NCI-H1930 (cell line): ENCODE measurements at places on chromosomes 7 and 10.

DNA sequence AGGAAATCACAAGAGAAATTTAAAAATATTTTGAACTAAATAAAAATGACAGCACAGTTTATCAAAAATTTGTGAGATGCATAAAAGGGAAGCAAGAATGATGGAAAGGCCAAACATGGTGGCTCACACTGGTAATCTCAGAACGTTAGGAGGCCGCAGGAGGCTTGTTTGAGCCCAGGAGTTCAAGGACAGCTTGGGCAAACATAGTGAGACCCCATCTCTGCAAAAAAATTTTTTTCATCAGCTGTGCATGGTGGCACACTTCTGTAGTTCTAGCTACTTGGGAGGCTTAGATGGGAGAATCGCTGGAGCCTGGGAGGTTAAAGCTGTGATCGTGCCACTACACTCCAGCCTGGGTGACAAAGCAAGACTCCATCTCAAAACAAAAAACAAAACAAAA is 54.5 kb upstream of the PTPRN2 start:
- no peak for DNase-seq

DNA sequence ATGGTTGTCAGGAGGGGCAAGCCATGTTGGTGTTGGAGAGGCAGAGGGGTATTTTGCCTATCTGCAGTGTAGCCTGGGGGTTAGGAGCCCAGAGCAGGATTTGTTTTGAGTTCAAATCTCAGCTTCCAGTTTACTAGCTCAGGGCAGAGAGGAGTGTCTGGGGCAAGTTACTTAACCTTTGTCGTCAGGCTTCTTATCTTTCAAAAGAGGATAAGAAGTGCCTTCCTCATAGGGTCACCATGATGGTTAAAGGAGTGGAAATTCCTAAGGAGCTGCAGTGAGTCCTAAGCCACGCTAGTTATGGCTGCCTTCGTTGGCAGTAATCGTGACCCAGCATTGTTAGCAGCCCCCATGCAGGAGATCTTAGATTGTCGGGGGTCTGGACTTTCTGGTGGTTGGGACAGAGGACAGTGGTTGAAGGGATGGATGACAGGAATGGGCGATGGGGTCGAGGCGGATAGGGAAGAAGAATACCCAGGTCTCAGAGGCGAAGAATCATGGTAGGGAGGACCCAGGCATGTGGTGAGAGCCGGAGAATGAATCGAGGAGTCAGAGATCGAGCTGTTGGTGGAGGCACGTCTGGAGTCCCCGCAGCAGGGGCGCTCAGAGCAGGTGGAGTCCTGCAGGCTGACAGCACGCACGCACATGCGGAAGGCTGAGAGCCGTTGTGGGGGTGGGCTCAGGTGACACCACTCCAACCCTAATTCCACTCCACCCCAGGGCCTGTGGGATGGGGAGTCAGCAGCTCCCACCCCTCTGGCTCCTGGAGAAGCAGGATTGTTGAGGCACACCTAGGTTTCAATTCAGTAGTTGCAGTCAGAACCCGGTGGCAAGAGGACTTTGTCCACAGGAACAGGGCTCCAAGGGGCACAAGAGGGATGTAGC is 11.6 kb downstream of the ADCK2 start:
- DNase-seq = no peak

- no peak for DNase-seq
Observed at GRCh38 chr10:59007307-59008025, 169.0 kb upstream of the PHYHIPL start.

DNA sequence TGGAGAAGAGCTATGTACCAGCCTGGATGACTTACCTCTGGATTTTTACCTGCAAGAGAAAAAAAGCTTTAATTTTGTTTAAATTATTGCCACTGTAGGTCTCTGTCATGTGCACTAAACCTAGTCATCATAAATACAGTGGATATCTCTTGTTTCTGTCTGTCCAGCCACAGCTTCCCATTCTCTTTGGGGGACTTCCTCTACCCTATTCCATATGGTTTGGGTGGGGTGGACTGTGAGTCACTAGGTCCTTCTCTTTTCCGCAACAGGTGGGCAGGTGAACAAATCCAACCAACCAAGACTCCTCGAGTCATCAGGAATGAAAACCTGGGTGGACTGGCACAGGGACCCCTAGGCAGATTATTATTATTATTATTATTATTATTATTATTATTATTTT is 87.3 kb upstream of the CYTH3 start:
- no peak for DNase-seq

DNA sequence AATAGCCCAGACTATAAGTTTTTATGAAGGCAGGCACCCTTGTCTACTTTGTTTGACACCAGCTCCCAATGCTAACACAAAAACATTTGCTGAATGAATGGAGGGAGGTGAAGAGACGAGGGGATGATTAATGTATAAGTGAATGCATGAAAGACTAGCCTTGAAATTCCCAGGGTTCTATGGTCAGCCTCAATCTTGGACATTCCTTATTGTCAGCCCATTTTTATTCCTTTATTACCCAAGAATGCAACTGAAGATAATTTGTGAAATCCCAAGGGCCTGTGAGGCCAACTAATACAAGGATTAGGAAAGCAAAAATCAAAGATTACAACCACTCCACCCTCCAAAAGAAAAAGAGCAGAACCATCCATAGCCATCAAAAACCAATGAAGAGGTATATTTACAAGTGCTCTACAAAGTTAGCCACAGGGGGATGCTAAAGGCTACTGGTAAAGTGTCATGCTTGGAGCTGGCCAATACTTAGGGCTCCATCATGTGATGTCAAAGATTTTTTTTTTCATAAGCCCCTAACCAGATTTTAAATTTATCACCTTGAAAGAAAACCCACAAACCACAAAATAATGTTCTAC is 40.0 kb upstream of the ASAH2 start:
- no peak for DNase-seq

- no peak for DNase-seq
Observed at GRCh38 chr10:1715821-1716220, 21.5 kb downstream of the ADARB2 start.

- no peak for DNase-seq
Observed at GRCh38 chr10:31962826-31963588, 34.4 kb upstream of the ARHGAP12 start.

DNA sequence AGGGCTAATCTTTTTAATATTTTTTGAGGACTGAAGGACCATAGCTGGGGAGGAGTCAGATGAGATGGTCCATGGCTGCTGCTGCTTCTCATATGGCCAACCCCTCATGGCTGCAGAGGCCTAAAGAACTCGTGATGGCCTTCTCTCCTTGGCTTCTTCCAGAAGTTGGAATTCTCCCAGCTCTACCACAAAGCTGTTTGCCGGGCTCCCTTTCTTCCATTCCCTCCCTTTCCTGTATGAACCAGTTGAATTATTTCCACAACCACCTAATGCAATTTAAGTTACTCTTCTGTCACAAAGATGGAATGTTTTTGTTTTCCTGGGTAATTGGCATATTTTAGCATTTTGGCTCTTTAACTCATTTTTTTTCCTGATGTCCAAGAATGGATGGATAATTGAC is 80.7 kb downstream of the PHTF2 start:
- no peak for DNase-seq

DNA sequence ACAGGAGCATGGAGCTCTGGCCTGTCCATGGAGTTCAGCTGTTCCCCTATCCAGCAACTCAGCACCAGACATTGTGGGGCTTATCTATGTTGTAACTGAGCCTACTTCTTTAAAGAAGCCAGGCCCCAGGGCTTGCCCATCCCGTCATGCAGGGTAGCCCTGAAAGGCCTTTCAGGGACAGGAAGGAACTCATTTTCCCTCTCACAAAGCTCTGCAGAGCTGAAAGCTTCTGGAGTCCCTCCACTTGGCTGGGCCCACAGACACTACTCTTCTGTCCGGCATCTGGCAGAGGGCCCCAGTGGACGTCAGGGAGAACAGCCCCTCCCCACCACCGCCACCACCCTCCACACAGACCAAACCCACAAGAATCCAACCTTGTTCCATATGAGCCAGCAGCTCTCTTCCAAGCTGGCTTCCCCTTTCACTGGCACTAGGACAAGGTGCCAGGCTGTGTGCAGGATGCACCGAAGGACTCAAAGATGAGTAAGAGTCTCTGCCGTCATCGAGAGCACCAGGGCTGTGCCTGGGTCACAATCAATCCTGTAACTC is 33.1 kb downstream of the DENND2A start:
- DNase-seq = no peak

DNA sequence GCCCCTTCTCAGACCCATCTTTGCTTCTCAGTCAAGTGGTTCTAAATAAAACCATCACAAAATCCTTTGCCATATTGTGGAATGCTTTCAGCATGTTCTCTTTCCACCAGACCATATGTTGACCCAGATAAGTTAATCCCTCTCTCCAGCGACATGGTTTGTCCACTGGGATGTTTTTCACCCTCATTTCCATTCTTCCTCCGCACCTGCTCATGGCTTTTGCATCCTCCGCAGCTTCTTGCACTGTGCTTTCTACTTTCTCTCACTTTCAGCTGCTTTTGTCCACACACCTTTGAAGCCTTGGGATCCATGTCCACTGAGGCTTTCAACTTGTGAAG is 52.3 kb upstream of the WAC start:
- DNase-seq = no peak

DNA sequence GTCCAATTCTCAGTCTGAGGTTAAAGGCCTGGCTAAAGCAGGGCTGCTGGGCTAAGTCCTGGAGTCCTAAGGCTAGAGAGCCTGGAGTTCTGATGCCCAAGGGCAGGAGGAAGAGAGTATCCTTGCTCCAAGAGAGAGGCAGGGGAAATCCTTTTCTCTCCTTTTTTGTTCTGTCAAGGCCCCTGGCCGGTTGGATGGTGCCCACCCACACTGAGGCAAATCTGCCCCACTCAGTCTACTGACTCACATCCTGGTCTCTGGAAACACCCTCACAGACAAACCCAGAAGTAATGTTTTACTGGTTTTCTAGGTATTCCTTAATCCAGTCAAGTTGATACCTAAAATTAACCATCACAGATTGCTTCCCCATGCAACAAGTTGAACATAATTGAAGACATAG is 23.0 kb downstream of the ZNF518A start:
- no peak for DNase-seq

DNA sequence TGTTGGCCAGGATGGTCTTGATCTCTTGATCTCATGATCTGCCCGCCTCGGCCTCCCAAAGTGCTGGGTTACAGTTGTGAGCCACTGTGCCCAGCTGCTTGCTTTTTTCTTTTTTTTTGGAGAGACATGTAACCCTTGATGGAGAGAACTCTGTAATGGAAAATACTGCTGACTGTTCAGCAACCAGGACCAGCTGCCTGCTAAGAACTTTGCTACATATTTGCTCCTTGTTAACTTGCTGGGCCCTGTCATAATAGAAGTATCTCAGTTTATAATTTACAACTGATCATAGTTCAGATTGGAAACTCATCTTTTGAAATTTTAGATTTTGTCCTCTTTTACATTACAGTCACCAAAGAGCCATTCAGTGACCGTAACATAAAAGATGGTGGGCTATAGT is 34.9 kb downstream of the TASOR2 start:
- no peak for DNase-seq

DNA sequence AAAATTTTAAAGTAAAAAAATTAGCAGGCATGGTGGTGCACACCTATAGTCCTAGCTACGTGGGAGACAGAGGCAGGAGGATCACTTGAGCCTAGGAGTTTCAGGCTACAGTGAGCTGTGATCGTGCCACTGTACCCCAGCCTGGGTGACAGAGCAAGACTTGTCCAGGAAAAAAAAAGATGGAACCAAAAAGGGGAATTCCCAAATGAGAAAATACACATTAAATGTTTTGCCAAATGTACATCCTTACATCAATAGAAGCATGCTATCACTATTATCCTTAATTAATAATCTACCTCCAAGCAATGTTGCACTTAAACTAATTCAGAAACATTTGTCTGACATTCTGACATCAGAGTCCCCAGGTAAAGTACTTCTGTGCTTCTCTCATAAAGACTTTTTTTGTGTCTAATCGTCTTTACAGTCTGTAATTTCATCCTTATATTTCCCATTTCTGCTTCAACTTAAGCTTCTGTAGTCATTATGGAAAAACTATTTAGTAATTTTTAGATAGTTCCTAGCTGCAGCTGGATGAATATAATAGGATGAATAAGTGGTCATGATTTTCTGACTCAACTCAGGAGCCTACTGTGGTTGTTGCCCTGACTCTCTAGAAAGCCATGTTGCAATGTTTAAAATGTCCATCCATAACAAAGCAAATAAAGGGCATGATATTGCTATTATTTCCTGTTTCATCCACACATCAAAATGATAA is 57.7 kb downstream of the MYPN start:
- DNase-seq = no peak

DNA sequence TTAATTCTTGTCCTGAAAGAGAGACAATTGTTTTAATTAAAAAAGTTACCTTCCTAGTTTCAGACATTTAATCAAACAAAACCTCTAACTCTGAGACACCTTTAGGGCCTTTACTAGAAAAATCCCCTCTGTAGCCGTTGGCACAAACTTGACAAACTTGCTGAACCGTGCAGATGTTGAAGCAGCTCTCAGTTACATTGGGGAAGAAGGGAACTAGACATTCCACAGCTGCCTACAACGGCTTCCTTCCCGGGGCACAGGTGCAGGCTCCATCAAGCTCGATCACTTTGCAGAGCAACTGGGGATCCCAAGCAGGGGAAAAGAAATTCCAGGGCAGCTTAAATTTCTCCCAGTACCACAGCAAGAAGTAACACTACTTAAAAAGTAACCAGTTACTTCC is 141.3 kb downstream of the SKAP2 start:
- no peak for DNase-seq

DNA sequence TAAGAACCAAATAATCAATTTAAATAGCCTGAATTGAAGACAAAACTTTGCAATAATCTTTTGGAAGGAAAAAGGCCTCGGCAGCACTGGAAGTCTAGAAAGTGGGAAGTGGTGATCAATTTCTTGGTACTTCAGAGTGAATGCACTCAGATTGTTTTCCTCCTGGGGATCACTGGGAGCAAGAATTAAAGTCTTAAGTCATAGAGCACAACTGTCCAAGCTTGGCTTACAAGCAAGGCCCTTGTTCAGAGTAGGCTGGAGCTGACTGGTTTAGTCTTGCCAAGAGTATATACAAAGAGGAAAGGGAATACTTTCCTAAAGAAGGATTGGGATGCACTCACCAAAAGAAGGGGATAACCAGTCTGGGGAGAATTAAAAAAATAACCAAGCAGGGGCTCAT is 637.1 kb downstream of the CCSER2 start:
- DNase-seq = no peak

DNA sequence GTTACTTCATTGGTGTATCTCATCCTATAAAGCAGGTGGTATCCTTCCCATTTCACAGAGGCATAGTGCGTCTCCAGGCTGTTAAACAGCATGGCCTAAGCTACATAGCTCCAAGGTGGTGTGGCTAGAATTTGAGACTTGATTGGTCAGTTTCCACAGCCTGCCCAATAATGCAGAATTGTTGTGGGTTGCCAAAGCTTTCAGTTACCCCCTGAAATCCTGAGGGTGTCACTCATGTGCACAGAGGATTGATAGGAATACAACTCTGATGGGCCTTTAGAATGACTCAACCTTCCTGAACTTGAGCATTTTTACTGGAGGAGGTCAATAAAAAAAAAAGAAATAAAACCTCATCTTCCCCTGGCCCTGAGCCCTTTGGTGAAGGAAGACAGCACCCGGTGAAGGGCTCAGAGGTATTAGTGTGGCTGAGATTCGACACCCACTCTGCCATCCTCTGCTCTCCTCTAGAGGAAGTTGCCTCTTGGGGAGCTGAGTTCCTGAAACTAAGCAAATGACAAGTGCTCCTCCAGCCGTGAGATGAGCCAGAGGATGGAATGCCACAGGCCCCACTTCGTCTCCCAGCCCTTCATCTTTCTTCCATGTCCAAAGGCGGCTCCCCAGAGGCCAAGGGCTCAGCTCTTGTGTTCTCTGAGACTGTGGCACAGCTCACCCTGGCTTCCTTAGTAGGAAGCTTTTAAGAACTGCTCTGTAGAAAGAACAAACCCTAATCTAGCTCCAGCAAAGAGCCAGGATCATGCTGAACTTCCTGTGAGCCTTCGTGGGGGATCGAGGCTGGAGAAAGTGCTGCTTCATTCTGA is 1.0 kb downstream of the ACSL5 start:
- no peak for DNase-seq
